ENCODE measurements at places on chromosomes 7 and 10.

GRCh38 chr10:126407831-126408230 is 19.6 kb upstream of the ADAM12 start:
- DNase-seq: no peak

DNA sequence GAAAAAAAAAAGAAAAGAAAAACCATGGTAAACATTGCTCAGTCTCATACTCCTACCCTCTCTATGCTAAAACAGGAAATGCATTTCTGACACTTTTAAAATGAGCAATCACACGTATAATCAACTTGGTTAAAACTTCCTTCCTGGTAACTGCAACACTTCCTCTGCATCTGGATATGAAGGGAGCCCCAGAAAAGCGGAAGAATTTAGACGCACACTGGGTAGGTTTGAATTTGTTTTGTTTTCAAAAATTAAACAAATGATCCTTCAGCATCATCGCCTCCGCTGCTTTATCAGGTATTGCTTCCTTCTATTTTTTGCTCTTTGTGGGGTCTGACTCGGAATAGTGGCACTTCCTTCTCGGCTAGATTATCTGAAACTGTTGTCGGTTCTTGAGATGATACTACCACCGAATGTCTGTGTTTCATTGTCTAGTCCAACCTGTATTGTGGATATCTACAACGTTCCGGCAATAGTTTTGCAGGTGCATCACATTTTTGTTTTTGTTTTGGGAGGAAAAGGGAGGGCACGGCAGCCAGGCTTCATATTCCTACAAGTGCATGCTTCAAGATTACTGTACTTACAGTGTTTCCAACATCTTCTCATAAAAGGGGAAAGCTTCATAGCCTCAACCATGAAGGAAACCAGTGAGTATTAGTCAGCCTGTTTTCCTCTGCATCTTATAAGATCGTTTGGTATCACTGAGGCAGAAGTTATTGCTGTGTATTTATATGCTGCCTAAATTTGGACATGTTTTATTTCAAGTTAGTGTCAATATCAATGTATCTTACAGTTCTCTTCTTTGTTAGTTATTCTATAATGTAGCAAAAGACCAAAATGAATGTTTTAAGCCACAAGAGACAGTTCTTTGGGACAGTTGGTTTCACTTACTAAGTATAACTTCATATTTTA is at the start of gene PIK3CG:
Gene PIK3CG (plus strand): TSS at position 153 of the 912 bp plus-strand sequence. CDS start 2,280 bp downstream, outside the sequence.
- DNase-seq: no peak

DNA sequence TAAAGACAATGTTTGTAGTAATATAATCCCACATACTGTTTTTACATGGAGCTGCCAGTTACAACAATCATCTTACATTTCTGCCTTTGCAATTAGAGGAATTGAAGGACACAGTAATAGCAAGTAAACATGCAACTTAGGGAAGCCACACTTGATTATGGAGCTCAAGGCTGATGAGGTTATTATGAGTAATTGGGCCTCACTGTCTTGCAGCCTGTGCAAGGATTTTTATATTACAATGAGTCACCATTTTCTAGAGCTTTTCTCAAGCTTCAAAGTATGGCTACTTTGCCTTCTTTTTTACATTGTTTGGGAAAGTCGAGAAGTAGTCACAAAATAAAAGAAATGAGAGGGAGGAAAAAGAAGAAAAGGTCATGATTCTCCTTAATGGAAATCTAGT is 226.4 kb downstream of the KIAA1217 start:
- no peak for DNase-seq

DNA sequence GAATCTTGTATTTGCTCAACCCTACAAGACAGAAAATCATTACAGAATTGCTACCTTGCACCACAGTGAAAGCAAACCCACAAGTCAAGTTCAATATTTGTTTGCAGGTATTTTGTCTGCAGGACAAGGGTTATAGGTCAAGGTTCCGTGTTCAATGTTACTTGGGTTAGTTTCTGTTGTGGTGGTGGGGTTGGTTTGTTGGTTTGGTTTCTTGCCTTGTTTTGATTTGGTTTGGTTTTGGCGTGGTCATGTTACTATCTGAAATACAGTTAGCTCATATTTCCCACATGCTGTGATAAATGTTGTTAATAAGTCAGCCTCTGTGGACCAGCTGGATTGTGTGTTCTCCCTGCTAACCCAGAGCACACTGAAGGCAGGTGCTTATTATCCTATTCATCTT is 75.6 kb upstream of the INSIG1 start:
- no peak for DNase-seq

- no peak for DNase-seq
These were observed 445.8 kb downstream of the AUTS2 start for GRCh38 chr7:70044064-70044463.

GRCh38 chr7:34341326-34341725 is 316.7 kb upstream of the NPSR1 start:
- no peak for DNase-seq

DNA sequence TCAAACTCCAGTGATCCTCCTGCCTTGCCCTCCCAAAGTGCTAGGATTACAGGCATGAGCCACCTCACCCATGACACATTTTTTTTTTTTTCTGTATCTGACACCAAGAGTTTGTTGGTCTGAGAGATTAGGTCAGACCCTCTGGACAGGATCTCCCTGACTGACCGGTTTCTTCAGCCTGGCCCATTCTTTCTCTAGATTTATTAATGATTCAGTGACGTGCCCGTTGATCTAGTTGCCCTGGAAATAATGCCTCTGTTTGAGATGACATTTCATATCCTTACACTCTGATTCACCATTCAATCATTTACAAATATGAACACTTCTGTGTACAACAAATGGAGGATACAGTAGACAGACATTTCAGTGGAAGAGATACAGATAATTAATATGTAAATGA is 1.4 kb upstream of the ZNF212 start:
- no peak for DNase-seq

DNA sequence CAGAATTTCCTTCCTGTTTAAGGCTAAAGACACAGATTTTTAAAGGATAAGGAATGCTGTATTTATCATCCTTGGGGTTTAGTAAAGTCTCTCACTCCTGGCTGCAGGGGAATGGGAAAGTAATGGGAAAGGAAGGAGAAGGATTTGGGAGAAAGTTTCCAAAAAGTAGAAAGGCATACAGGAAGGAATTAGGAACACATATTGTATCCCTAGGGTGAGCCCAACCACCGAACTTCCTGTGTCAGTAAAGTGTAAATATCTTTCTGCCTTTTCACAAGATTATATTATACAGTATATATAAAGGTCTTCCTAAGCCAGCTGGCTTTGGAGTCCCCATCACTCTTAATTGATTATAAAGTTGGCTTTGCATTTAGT is 12.0 kb upstream of the UBE2D1 start:
- DNase-seq: no peak

DNA sequence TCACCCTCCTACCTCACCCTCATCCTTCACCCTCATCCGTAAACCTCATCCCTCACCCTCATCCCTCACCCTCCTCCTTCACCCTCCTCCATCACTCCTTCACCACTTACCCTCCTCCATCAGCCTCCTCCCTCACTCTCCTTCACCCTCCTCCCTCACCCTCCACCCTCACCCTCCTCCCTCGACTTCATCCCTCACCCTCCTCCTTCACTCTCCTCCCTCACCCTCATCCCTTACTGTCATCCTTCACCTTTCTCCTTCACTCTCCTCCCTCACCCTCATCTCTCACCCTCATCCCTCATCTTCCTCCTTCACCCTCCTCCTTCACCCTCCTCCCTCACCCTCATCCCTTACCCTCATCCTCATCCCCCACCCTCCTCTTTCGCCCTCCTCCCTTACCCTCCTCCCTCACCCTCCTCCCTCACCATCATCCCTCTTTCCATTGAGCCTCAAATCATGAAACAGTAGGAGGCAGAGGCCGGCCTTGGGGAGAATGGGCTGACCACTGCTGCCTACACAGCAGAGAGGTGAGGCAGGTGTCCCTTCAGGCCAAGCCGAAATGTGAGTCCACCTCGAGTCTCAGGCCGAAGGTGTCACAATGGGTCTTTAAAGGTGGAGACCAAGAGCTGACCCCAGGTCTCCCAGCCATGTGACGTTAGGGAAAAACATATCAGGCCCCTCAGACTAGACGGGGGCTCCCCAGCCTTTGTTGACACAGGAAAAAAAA is 53.0 kb downstream of the PDGFA start:
- no peak for DNase-seq

DNA sequence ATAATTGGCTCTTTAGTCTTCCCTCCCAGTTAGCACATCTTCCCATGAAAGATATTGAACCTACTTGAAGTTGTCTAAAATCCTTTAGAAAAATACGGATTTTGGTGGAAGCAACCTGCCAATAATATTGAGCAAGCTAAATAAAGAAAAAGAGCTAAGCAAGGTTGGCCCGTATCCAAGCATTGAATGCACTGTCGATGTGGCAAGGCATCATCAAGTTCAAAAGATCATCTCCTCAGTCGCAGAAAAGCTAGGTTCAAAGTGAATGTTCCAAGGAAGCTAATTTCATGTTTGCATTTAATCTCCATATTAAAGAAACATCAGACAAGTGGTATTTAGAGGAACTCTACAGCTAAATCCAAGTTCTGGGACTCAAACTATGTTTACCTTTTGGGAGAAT is 206.0 kb downstream of the MTERF1 start:
- no peak for DNase-seq

DNA sequence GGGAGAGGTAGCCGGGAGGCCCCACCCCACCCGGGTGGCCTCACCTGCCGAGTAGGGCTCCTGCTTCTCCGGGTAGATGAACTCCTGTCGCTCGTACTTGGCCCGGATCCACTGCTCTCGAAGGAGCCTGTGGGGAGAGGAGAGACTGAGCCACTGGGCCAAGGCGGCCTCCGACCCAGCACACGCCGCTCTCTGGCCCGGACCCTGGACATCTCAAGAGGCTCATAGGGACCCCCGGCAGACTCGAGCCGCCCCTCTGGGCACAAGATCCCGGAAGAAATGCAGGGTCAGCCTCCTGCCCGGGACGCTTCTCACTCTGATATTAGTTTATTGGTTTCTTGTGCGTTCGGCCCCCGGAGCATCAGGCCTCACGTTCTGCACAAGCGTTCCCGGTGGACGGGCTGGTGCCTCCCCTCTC is 34.5 kb downstream of the ADAP1 start:
- no peak for DNase-seq

DNA sequence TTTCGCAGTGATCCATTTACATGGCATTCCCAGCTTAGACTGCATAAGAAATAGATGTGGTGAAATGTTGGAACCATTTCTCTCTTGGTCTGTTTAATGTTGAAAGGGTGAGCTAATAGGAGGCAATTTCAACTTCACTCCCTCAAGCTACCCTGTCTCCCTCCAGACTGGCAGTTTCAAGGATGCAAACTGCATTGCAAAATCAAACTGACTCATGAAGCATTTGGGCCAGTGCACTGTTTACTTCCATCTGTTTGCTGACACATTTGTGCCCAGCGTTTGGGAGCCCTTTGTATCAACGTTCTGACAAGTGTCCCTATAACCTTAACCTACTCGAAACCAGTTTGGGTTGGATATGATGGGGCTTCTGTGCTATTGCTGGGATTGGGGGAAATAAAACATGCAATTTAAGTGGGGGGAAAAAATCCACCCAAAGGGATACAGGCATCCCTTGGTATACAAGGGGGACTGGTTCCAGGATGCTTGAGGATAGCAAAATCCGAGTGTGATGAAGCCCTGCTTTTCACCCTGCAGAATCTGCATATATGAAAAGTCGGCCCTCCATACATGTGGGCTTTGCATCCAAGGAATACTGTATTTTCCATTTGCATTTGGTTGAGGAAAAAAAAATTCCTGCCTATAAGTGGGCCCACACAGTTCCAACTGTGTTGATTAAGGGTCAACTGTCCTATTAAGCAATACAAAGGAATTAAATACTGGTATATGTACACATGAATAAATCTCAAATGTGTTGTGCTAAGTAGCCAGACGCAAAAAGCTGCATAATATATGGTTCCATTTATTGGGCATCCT is 15.6 kb downstream of the RHEB start:
- DNase-seq: no peak

DNA sequence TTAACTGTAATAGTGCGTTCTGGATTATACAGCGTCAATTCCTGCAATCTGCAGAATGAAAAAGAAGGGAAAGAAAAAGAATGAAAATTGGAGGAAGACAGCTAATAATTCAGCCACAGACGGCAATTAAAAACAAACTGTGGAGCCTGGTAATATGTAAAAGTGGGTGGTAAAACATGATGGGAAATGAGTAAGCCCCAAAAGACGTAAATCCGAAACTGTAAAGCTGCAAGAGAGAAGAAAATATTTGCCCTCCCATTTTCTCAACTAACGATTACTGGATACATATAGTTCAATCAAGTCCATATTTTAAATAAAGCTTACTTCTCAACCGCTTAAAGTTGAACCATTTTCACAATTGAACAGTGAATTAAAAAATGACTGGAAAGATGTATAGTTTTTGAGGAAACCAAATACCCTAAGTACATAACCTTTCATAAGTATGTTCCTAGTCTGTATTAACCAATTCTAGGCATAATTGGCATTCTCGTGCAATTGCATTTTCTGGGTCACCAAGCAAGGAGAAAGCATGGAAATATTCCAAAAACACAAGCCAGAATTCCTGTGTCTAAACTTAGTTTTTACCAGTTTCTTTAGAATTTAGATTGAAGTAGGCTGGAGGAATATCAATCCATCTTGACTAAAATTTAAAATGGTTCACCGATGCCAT is 44.8 kb downstream of the MALSU1 start:
- DNase-seq: no peak

GRCh38 chr10:97095701-97096260 is 90.0 kb downstream of the SLIT1 start:
- no peak for DNase-seq

- DNase-seq: no peak
These were observed 97.6 kb downstream of the SEM1 start for GRCh38 chr7:96612034-96612433.

GRCh38 chr10:63464402-63465292 is 1.1 kb downstream of the JMJD1C start:
- DNase-seq: no peak

DNA sequence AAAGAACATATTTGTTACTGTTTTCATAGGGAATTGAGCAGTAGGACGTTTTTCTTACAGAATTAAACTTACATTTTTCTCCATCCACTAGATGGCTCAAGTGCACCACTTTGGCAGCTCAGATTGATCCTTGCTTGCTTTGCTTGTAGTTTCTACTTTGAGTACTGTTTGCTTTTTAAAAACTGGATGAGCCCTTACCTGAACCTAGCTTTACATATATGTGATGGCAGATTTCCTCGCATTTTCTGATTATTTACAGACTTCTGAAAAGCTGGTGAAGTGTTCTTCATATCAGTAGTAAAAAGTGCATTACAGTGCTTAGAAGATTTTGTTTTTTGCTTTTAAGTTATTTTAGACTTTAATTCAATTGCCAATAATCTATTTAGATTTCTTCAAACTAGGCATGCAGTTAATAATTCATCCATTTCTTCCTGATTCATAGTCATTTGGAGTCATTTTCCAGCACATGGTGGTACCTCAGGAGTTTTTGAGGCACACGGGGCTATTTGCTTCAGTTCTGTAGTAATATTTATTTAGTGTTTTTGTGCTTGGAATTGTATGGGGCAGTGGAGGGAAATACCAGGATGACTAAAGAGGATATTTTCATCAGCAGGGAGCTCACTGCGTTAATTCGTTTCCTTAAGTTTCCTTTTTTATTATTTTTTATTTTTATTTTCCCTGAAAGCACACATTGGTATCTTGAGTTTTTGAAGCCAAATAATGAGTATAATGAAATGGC is 57.3 kb downstream of the MAPK8 start:
- no peak for DNase-seq

GRCh38 chr7:111697771-111698170 is 135.5 kb upstream of the IMMP2L start:
- DNase-seq: no peak

Data from HuH-7.5 (cell line).